Left colon (tissue), 2 donors: ENCODE measurements at places on chromosomes 12 and 14. TPM values are rescaled to one million over a fixed set of nuclear protein-coding genes. Genes with fewer than 3 reads are reported as not detected.

Gene IGF1
- total RNA-seq, result 2.9 TPM

- no peak for DNase-seq
Measured at GRCh38 chr12:15558915-15559528, 230.2 kb downstream of the EPS8 start.

- DNase-seq, result no peak
Measured at GRCh38 chr14:95692109-95692508, 5.9 kb downstream of the TCL1B start.

Gene STYX
- 8.5 TPM for total RNA-seq

DNA sequence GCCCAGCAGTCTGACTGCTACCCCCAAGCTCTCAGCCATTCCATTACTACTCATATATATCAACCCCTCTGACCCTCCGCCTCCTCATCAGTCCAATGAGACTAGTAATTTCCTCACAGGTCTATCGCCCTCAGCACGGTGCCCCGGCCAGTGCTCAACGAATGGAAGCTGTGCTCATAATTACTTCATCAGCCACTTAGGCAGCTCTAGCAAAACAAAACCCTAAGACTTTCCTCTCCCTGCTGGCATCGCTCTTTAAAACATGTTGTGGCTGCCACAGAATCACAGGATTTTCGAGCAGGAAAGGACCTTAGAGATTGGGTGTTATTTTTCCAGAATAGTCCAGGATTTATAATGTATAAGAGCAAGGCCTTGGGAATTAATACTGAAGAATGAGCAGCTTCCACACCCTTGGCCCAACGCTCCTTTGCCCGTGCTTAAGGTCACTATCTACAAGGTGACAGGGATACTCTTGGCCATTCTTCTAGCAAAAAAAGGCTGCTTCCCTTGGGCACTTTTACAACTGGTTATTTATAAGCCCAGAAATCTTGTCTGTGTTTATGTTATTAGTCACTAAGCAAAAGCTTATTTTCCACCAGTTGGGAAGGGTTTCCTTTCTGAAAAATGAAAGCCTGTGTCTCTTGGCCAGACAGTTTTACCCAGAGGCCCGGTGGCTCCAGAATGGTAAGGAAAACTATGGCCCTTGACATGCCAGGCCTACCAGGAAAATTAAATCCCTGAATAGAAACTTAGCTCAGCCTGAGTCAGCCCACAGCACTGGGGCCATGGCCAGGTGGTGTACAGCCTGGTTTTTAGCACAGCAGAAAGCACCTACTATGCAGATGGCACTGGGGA, 47.9 kb downstream of the NUAK1 start:
- no peak for DNase-seq

Gene CORO1C
- total RNA-seq, result 85.6 TPM

DNA sequence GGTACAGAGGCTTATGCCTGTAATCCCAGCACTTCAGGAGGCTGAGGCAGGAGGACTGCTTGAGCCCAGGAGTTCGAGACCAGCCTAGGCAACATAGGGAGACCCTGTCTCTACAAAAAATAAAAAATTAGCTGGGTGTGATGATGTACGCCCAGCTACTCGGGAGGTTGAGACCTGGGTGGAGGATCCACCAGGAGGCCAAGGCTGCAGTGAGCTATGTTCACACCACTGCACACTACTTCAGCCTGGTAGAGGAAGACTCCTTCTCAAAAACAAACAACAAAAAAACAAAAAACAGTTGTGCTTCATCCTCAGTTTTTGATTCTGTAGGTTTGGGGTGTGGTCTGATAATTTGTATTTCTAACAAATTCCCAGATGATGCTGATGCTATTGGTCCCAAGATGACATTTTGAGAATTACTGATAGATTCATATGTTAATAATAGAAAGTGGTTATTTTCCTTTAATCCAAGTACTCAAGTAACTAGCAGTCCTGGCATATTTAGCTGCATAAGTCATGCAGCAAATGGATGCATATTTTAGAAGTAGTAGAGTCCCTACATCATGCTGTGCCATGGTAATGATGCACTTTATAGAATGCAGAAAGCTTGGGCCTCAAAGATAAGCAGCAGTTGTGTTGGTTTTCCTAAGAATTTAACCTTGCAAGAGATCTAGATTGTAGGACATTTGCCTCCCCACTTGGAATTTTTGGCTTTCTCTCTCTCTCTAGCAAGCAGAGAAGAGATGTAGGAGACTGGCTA, 76.1 kb upstream of the PAWR start:
- DNase-seq, result no peak

DNA sequence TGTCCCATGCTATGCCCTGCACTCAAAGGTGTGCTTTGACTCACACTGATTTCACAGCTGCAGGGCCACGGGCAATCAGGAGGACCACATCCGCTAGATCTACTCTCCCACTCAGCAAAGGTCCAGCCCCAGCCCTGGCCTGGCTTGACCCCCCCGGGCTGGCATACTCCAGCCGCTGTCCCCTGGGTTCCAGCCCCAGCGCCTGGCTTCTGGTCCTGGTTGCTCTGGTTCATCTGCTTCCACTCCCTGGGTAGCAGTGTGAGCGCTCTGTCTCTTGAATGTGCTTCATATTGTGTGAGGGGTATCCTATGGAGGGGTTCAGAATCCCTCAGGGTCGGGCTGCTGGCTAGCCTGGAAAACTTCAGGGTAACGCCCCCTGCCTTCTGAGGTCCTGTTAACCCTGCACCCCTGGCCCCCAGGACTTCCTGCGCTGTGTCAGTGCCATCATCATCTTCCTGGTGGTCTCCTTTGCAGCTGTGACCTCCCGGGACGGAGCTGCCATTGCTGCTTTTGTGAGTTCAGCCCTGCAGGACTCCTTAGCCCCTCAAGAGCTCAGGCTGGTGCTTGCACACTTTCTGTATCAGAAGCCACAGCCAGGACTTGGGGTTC, 1.9 kb downstream of the CMTM5 start:
- no peak for DNase-seq

GRCh38 chr14:60301685-60302084, 52.7 kb downstream of the PPM1A start:
- DNase-seq, result no peak

DNA sequence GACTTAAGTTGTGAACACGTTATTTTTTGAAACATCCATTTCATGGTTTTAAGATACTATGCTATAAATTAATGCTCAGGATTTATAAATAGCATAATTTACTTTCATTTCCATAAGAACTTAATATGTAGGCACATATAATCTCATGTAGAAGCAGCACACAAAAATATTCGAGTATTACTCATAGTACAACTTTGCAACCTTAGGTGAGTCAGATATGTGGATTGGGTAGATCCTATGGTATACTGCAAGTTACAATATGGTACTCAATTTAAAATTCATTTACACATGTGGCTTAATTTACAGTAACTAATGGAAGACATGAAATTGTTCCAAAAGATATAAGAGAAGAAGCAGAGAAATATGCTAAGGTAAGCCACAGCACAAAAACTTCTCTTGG, 26.0 kb downstream of the PSMA3 start:
- DNase-seq, result no peak

GRCh38 chr12:49921936-49922335, 18.2 kb upstream of the FAIM2 start:
- DNase-seq, result no peak

Gene FSCB
- not detected for total RNA-seq

Gene EID3
- total RNA-seq, result 2.5 TPM

GRCh38 chr12:106926657-106927056, 29.1 kb upstream of the TMEM263 start:
- no peak for DNase-seq

- no peak for DNase-seq
Measured at GRCh38 chr14:62079038-62079437, 316.8 kb downstream of the SNAPC1 start.

Gene CLEC2A
- total RNA-seq, result not detected

GRCh38 chr14:39984323-39984722, 552.1 kb upstream of the FBXO33 start:
- DNase-seq, result no peak

Gene ZC3H10
- 4.1 TPM for total RNA-seq

Gene SERPINA12
- not detected for total RNA-seq

GRCh38 chr12:93237235-93237915, 140.3 kb upstream of the NUDT4 start:
- DNase-seq, result no peak

- DNase-seq, result no peak
Measured at GRCh38 chr14:101234244-101234937, 326.9 kb upstream of the DIO3 start.

DNA sequence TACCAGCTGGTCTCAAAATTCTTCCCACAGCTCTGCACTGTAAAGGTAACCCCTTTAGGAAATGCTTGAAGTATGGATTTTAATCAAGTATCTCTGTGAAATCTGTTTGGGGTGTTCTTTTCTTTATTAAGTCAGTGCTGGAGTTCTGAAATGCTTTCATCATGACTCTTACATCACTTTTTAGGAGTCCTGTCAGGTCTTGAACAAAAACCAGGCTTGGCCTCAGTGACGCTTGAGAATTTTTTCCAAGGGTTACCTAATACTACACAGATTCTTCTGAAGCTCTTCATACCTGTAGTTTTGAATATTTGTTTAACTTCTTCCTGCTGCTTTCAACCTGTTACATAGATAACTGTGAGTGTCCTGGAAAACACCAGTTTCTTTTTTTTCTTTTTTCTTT, 47.0 kb upstream of the KCNH3 start:
- DNase-seq, result no peak

DNA sequence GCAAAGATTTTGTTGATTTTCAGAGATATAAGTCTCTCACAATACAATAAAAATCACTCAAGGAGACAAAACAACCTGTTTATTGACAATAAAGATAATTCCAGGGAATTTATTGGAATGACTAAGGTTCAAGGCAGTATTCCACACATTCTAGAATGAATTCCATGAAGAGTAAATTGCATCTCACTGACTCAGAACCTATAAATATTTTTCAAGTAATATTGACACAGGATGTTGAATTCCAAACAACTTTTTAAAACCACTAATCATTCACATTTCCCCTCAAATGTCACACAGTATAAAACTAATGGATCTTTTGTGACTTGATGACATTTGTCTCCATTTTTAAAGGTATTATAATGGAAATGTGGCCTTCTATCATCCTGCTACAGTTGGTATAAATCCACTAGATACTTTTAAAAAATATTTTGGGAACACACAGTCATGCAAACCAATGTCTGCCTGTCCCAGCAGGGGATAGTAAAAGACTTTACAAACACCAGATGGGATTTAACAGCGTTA, 42.1 kb upstream of the LGR5 start:
- DNase-seq, result no peak

Gene DHRS4
- 38.3 TPM for total RNA-seq

GRCh38 chr14:58849601-58850000, 211.8 kb downstream of the DACT1 start:
- DNase-seq, result no peak
